ENCODE measurements at places on chromosomes 7 and 10.
A peak's percentile ranks its signal among the peaks of the same experiment; 100 is the strongest.

DNA sequence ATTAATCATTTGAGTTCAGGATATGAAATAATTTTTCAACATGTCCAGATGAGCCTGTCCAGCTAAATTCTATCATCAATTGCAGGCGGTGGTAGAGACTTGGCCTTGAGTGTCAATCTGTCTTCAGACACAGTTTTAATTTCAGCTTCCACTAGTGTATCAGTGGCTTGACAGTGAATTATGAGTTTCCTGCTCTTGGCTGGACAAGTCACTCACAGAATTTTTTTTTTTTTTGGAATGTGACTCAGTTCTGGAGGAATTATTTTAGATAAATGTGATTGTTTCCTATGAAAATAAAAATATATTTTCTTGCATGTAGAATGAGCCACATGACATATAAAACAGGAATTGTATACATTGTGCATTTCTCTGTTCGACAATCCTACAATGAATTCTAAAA is 319.9 kb upstream of the AKR1E2 start:
- no peak for DNase-seq

DNA sequence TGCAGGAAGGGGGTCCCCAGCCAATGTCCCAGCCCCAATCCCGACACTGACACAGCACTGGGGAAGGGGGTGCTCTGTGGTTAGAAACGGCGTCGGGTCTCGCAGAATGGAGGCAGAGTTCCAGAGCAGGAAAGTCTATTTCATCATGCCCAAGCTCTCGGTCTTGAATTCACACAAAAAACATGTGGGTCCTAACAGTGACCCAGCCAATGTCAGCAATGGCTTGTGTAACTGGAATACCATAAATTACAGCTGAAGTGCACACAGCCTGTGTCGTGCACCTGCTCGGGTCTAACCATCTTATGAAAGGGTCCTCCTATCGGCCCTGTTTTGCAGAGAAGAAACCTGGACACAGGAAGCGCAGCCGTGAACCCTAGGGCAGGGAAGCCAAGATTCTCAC is 324.1 kb downstream of the ADARB2 start:
- no peak for DNase-seq

- no peak for DNase-seq
These were observed 109.9 kb downstream of the AHR start for GRCh38 chr7:17408245-17408903.

GRCh38 chr7:133561396-133561795 is 308.5 kb downstream of the EXOC4 start:
- no peak for DNase-seq

DNA sequence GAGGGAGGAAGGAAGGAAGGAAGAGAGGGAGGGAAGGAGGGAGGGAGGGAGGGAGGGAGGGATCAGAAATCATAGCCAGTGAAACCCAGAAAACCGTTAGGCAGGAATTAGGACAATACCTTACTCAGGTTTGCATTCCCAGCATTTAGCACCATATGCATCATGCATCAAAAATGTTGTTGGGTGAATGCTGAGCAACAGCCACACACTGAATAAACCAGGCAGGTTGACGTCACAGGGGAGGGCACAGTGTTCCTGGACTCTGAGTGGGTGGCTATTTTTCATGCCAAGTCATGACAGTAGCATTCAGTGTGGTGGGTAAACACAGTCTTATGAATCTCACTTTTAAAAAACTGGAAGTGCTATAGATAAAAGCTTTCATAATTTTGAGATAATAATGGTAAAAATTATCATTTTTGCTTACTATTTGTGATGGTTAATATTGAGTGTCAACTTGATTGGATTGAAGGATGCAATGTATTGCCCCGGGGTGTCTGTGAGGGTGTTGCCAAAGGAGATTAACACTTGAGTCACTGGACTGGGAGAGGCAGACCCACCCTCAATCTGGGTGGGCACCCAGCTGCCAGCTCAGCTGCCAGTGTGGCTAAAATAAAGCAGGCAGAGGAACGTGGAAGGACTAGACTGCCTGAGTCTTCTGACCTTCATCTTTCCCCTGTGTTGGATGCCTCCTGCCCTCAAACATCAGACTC is 199.1 kb upstream of the PRKCQ start:
- DNase-seq: peak; percentile 12

- no peak for DNase-seq
These were observed 171.2 kb downstream of the ARHGAP21 start for GRCh38 chr10:24552346-24553016.

- peak; percentile 72 for DNase-seq
These were observed 1.5 kb downstream of the CTBP2 start for GRCh38 chr10:125158601-125159485.

DNA sequence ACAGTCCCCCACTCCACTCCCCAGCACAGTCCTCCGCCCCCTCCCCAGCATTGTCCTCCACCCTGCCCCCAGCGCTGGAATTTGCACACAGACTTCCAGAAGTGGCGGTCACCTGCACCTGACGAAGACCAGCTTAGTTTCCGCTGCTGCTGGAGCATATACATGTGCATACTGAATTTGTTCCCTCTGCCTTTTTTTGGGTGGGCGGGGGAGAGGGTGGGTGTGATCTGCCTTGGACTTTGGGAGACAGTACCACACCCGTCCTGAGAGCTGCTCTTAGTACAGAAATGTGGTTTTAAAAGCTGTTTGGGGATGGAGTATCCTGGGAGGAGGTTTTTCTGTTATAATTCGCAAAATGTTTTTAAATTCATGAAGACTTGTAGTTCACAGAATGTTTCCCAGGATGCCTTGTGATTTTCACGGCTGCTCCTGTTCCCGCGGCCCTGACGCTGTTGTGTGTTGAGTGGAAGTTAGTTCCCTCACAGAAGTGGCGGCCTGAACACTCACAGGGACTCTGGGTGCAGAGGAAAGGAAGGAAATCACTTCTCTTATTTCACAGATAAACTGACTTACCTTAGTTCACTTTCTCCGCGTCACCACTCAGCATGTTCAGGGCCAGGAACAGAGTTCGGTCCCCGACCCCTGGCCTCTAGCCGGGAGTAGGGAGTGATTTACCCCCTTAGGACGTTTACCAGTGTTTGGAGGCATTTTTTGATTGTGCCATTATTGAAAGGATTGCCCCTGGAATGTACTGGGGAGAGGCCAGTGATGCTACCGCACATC is 18.6 kb downstream of the PFKP start:
- no peak for DNase-seq

- no peak for DNase-seq
These were observed 136.8 kb downstream of the GALNT11 start for GRCh38 chr7:152162287-152162686.

GRCh38 chr7:90933984-90934383 is 330.2 kb upstream of the FZD1 start:
- DNase-seq: no peak

GRCh38 chr10:28459453-28460144 is 73.3 kb upstream of the WAC start:
- no peak for DNase-seq

DNA sequence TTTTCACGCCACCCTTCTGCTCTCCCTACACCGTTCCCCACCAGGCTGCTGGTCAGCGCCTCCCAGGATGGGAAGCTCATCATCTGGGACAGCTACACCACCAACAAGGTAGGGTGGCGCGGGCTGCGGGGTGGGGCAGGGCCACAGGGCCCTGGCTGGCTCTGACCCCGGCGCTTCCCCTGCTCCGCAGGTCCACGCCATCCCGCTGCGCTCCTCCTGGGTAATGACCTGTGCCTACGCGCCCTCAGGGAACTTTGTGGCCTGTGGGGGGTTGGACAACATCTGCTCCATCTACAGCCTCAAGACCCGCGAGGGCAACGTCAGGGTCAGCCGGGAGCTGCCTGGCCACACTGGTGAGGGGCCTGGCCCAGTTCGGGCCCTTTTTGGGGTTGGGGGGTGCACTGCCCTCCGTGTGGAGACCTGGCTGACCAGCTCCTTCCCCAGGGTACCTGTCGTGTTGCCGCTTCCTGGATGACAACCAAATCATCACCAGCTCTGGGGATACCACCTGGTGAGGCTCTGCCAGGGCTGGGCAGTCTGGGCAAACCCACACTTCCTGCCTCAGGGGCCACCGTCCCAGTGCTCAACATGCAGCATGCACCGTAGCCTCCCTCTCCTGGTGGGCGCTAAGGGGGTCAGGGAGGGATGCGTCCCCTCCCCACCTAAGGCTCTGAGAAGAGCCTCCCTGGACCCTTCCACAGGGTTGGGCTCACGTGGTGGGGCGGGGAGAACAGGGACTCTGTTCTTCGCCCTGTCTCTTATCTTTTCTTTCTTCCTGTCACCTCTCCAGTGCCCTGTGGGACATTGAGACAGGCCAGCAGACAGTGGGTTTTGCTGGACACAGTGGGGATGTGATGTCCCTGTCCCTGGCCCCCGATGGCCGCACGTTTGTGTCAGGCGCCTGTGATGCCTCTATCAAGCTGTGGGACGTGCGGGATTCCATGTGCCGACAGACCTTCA is 4.0 kb downstream of the GNB2 start:
- no peak for DNase-seq

DNA sequence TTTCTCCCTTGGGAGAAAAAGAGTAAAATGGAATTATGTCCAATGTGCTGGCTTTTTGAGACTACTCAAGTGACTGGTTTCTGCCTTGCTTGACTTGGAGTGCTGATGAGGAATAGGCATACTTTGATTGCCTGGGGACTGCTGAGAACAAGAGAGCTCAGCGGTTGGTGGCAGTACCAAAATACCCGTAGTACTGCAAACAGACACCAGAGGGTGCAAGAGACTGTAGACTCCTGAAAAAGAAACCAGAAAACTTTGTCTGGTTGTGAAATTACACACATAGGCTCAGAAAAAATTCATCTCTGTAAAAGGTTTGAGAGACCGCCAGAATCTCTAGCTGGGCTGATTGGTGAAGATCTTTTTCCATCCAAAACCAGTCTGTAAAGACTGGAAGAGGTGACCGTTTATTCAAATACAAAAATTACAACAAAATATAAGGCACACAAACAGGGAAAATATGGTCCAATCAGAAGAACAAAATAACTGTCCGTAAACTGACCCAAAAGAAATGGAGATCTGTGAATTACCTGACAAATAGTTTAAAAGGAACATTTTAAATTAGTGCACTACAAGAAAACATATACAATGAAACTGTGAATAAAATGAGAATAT is 18.5 kb downstream of the BICC1 start:
- peak; percentile 32 for DNase-seq

DNA sequence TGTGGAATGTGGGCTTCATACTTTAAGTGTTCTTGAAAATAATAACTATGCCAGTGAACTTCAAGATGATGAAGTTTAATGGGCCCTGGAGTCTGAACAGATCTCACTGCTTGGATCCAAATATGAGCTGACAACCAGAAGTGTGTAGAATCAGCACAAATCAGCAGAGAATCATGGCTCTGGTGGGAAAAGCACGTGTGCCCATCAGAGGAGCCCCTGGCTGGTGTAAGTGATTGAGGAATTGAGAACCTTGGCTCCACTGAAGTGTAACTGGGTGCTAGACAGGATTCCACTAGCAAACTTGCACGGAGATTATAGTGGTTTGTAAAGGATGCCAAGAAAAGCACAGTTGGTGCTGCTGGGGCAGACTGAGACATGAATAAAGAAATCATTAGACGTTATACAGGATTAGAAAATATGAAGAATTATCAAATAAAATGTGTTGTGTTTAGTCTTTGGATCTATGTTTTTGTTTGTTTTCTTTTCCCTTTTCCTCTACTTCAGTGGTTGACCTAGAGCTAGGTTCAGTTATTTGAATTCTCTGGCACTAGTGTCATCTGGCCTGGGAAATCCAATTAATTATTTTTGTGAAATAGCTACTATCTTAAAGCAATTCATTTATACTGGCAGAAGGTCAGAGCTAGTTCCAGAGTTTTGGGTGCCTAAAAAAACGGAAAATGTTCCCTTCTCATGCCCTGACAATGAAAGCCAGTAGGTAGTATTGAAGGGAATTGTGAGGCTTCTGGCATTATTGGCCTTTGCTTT is 175.7 kb upstream of the MEOX2 start:
- DNase-seq: no peak

- DNase-seq: no peak
These were observed 162.3 kb downstream of the MLLT10 start for GRCh38 chr10:21696302-21696701.

DNA sequence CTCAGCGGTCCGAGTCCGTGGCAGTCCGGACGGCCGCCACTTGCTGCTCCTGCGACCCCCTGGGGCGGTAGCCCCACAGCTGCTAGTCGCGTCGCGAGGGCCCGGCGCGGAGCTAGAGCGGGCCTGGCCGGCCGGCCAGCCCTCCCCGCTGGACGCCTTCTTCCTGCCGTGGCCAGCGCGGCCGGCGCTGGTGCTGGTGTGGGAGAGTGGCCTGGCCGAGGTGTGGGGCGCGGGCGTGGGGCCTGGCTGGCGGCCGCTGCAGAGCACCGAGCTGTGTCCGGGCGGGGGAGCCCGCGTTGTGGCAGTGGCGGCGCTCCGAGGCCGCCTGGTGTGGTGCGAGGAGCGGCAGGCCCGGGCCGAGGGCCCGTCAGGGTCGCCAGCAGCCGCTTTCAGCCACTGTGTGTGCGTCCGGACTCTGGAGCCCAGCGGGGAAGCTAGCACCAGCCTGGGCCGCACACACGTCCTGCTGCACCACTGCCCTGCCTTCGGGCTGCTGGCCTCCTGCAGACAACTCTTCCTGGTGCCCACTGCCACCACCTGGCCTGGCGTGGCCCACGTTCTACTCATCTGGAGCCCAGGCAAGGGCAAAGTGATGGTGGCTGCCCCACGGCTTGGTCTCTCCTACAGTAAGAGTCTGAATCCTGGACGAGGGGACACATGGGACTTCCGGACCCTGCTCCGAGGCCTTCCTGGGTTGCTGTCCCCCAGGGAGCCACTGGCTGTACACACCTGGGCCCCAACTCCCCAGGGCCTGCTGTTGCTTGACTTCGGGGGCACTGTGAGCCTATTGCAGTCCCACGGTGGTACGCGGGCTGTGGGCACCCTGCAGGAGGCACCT is 631 bp downstream of the HPS6 start:
- peak; percentile 55 for DNase-seq

DNA sequence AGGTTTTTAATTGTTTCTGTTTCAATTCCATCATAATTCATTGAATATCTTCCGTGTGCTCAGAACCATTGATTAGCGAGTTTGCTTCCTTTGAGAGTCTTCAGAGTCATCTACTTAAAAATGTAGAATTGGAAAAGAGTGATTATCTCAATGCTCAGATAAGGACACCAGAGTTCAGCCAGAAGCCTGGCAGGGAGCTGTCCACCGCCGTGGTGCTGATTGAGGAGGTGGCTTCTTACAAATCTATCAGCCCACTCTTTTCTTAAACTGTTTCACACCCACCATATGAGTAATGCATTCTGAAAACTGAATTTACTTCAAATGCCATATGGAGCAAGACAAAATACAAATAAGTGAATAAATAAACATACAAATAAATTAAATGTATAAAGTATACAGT is 79.3 kb downstream of the INSYN2A start:
- peak; percentile 57 for DNase-seq

DNA sequence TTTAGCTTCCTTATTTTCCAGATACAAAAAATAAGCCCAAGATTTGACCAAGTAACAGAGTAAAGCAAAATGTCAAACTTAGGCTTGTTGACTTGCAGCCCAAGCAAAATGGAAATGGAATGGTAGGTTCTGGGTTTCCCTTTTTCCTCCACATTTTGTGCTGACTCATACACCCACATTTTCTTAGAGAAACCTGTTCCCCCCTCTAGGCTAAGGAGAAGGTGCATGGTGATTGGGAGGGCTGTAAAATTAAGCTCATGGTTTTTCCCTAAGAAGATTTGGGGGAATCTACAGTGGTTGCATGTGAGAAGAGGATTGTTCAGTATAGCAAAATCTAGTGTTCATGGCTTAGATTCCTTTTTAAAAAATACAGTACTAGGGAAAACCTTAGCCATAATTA is 127.4 kb downstream of the ARL4A start:
- DNase-seq: no peak

- DNase-seq: no peak
These were observed 4.4 kb upstream of the WDR91 start for GRCh38 chr7:135215698-135216097.

GRCh38 chr7:85025312-85025756 is 161.5 kb downstream of the SEMA3D start:
- peak; percentile 39 for DNase-seq
